ENCODE measurements at places on chromosomes 5 and 9.

GRCh38 chr5:13990896-13991295 lies 46.4 kb upstream of the DNAH5 start:
- DNase-seq = no peak

- DNase-seq = no peak
Measured at GRCh38 chr9:137052998-137053943, 590 bp downstream of the ENTPD2 start.

DNA sequence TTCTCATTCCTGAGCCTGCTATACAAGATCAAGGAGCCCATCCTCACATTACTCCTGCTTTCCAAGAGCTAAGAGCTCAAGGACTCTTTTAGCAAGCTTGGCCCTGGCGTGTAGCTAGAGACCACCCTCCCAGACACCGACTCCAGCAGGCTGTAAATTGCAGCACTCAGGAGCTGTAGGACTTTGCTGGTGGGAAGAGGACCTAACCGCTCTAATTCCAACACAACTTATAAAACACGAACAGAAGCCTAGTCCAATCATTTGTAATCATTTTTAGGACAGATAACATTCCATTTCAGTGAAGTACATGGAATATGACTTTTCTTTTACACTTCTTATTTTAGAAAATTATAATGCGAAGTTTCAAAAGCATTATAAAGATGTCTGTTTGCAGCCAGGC lies 219.9 kb downstream of the NXNL2 start:
- no peak for DNase-seq

DNA sequence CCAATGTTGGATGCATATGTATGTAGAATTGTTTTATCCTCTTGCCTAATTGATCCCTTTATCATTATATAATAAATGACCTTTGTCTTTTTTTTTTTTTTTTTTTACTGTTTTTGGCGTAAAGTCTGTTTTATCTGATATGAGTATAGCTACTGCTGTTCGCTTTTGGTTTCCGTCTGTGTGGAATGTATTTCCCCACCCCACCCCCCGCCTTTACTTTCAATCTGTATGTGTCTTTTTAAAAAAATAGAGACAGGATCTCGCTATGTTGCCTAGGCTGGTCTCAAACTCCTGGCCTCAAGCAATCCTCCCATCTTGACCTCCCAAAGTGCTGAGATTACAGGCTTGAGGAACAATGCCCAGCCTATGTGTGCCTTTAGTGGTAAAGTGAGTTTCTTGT lies 11.3 kb downstream of the AHRR start:
- no peak for DNase-seq
